SJSA1 (cell line): ENCODE measurements at places on chromosomes 3 and 15.
A peak's percentile ranks its signal among the peaks of the same experiment; 100 is the strongest.

DNA sequence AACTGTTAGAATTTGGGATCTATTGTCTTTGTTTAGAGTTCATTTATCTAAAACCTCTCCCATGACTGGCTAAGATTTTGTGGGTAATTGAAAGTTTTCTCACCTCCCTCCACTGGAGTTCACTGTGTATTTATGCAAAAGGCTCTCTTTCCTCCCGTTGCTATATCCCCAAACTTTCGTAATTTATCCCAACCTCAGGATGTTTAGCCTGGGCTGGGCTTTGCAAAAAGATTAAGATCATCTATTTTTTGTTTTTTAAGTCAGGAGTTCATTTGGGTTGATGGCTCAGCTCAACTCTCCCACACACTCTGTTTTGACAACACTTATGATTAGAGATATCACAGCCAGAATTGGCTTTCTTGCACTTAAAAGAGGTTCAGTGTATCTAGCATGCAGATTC, 27.0 kb downstream of the SUCNR1 start:
- DNase-seq: no peak

- DNase-seq: no peak
Measured at GRCh38 chr3:100407164-100407563, 5.8 kb downstream of the LNP1 start.

DNA sequence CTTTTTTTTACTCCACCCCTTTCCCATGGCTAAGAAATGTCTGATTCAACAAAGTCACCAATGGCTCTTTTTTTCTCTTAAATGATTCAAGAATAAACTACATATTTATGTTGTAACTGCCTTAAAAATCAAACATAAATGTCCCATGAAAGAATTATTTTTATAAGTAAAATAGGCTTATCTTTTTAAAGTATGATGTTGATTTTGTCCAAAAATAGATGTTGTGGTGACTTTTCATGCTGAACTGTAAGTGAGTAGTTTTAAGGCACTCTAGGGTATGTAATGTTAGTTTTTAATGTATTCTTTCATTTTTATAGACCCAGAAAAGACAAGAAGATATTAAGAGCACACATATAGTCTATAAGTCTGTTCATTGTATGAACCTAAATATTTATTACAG, 594.9 kb downstream of the NLGN1 start:
- no peak for DNase-seq

DNA sequence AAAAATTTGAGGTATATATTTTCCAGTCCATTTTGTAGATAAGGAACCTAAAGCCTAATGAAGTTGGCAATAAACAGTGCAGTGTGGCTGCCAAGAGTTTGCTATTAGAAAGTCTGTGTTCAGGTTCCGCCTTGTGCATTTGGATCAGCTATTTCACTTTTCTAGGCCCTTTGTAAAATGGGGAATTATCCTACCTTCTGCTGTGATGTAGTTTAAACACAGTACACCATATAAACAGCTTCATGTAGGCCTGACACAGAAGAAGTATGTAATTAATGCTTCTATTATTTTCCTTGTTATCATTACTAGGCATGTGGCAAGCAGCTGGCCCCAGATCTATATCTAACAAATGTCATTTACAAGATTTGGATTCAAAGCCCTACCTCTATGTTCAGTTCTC, 456.3 kb downstream of the GABRG3 start:
- DNase-seq: no peak

DNA sequence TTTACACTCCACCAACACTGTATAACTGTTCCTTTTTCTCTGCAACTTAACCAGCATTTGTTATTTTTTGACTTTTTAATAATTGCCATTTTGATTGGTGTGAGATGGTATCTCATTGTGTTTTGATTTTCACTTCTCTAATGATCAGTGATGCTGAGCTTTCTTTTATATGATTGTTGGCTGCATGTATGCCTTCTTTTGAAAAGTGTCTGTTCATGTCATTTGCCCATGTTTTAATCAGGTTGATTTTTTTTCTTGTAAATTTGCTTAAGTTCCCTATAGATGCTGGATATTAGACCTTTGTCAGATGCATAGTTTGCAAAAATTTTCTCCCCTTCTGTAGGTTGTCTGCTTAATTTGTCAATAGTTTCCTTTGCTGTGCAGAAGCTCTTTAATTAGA, 263.0 kb downstream of the MBNL1 start:
- no peak for DNase-seq

DNA sequence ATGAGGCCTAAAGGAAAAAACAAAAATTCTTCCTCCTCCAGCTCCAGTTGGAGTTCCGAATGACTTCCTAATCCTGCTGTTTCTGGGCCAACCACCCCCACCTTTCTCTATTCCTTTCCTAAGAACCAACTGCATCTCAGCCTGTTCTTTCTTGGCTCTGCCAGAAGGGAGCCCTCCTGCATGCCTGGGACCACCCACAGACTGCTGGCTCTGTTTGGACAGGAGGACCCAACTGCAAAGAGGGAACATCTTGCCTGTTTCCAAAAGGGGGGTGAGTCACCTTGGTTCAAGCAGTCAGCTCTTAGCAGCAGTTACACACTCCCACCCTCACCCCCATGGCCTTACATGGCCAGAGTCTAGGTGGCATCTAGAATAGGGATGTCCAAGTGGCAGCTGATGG, 116.0 kb upstream of the PRICKLE2 start:
- peak; percentile 98 for DNase-seq

DNA sequence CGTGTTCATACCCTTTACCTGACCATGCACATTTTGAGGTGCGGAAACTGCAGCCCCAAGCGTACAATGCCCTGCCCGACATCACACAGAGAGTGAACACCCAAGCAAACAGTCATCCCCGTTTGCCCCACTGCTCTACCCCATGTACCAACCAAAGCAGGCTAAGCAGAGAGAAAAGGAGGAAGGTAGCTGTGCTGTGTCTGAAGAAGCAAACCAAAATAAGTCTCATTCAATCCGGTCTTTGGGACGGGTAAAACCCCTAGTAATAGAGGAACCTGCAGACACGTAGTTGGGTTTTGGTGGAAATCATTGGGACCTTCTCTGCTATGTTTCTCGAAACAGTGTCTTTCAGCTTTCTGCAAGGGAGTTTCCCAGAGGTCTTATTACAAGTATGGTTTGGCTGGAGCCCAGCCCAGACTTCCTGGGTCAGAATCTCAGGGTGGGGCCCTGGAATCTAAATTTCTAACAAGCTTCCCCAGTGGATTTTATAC, 164.6 kb upstream of the HES1 start:
- peak; percentile 54 for DNase-seq

GRCh38 chr3:193620650-193621049, 27.6 kb downstream of the OPA1 start:
- peak; percentile 7 for DNase-seq

GRCh38 chr3:42055291-42055690, 35.9 kb upstream of the TRAK1 start:
- DNase-seq: no peak

GRCh38 chr3:128933213-128933921, 53.9 kb downstream of the ACAD9 start:
- no peak for DNase-seq
